ENCODE measurements at places on chromosomes 1 and 21.

GRCh38 chr1:27341525-27342252, at the start of gene SYTL1:
Gene SYTL1, plus strand, starts transcription at chr1:27342022. Its CDS starts 3,313 bp downstream, at chr1:27345335.
- DNase-seq = peak; percentile 78

GRCh38 chr1:154741741-154742495, 128.2 kb downstream of the KCNN3 start:
- DNase-seq = no peak

- peak; percentile 66 for DNase-seq
Measured at GRCh38 chr21:29332461-29333362, 34.0 kb downstream of the BACH1 start.

GRCh38 chr1:232339073-232339472, 290.9 kb downstream of the SIPA1L2 start:
- DNase-seq = no peak

GRCh38 chr1:206583707-206584648, 28.3 kb downstream of the EIF2D start:
- DNase-seq = peak; percentile 33

DNA sequence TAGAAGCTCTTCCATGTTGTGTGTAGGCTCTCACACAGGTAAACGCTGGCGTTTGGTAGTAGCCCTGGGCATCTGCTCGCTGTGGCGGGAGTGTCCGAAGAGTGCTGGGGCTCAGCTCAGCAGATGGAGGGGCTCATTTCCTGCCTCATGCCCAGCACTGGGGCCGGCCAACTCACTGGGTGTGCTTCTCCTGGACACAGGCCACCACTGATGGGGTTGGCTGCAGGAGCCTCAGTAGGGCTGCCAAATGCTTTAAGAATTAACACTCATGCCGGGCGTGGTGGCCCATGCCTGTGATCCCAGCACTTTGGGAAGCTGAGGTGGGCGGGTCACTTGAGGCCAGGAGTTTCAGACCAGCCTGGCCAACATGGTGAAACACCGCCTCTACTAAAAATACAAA, 20.9 kb downstream of the UQCRHL start:
- DNase-seq = peak; percentile 65

DNA sequence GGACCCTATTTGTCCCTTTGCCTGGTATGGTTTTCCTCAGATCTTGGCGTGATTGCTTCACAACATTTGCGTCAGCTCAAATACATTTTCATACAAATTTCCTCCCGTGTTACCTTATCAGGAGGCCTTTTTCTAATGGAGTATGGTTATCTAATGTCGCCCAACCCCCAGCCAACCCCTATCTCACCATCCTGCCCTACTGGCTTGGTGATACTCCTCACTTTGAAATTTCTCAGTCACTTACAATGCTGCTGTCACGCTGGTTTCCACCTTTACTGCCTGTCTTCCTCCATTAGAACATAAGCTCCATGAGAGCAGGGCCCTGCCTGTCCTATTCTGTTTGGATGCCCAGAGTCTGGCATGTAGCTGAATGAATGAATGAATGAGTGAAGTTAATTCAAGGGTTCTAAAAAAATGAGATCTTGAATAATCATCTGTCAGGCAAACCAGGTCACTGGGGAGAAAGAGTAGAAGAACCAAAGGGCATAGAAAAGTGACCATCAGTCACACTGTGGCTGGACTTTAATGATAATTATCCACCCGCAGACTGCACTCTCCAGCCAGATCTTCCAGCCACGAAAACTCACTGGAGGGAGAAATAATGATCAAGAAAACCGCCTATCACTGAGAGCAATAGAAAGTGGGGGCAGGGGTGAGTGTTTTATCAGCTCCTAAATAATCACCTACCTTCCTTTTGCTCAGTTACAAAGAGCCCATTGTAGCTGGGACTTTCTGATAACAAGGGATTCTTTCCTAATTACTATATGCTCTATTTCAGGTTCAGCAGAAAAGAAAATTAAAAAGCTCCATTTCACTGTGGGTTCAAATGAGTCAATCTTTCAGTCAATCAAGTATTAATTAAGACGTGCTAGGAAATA, 21.3 kb downstream of the KIAA0040 start:
- DNase-seq = no peak

DNA sequence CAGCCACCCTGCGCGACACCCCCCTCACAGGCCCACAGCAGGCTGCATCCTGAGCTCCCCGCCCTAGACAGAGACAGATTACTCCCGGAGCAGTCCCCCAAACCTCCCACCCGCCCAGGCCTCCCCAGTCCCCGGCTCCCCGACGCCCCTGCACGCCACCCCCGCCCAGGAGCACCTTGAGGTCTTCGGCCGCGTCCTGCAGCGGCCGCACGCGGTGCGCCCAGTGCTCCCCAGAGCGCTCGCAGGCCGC, 731 bp downstream of the TRIM11 start:
- DNase-seq = no peak

DNA sequence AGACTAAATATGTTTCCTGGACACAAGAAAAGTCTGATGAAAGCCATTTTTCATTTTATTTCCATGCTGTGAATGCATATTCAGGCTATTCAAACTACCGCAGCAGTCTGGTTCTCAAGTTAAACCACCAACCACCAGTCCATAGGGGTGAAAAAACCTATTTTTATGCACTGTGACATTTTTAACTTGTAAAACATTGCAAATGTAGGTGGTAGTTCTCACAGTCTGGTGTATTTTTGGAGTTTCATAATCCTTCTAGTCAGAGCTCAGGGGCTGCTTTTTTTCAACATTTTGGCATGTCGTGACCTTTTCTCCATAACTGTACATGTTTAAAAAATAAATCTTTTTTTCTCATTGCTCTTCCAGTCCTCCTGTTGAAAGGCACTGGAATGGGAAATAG, 907.6 kb upstream of the ADGRL2 start:
- DNase-seq = no peak

DNA sequence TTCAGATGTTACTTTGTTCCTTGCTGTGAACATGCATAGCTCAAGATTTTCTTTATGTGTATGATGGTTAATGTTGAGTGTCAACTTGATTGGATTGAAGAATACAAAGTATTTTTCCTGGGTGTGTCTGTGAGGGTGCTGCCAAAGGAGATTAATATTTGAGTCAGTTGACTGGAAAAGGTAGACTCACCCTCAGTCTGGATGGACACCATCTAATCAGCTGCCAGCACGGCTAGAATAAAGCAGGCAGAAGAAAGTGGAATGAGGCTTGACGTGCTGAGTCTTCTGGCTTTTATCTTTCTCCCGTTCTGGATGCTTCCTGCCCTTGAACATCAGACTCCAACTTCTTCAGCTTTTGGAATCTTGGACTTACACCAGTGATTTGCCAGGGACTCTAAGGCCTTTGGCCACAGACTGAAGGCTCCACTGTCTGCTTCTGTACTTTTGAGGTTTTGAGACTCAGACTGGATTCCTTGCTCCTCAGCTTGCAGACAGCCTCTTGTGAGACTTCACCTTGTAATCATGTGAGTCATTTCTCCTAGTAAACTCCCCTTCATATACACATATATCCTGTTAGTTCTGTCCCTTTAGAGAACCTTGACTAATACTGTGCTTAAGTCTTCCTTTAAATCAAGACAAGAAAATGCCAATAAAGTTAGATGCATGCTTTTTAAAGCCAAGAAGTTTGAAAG, 626.6 kb downstream of the KCNT2 start:
- peak; percentile 83 for DNase-seq

GRCh38 chr1:222240536-222241181, 307.2 kb downstream of the HHIPL2 start:
- DNase-seq = peak; percentile 33

- DNase-seq = no peak
Measured at GRCh38 chr1:25715888-25716287, 84.1 kb upstream of the SELENON start.

DNA sequence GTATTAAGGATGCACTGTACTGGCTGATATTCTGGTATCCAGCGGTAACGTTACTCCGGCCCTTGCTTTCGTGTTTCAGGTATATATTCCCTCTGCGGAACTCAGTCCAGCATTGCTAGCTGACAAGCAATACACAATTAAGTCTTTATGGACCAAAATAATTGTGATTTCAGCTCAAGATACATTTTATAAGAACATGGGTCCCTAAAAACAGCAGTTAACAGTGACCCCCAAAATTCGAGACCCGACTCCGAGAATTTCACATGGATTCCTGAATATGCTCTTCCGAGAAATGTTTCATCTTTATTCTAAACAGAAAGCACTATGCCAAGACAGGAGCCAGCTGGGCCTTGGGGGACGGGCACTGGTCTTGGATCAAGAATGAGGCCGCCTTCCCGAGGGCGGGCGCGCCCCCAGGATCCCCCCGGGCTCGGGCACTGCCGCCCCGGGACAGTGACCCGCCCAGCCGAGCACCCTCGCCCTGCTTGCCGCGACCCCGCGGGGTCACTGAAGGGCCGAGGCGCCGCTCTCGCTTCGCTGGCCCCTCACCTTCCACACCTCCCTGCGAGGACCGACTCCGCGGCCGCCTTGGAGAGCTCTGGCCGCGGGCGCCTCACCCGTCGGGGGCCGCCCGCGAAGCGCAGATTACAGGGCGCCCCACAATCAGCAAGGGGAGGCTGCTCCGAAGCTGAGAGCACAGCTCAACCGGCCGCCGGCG, 610 bp downstream of the SCYL3 start:
- DNase-seq = no peak

- DNase-seq = no peak
Measured at GRCh38 chr1:242873661-242874060, 349.2 kb upstream of the PLD5 start.

DNA sequence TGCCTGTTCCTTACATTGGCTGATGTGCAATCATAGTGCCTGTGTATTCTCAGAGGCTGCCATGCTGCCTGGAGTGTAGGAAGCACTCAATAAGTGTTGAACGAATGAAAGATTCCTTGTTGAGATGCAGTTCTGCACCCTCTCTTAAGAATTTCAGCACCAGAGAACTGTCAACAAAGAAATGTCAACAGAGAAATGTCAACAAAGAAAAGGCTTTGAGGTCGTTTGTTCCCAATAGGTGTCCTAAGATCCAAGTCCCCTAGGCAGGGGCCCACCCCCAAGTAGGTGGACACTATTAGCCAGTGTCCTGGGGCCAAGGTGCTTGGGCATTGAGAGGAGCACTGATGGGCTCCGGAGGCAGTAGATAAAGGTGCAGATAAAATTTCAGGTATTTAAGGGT, 12.6 kb downstream of the KCND3 start:
- DNase-seq = no peak

- no peak for DNase-seq
Measured at GRCh38 chr1:169427081-169427641, at the start of gene CCDC181. Gene CCDC181, minus strand, starts transcription at chr1:169427474. Its CDS starts 2,547 bp downstream, at chr1:169424927.

DNA sequence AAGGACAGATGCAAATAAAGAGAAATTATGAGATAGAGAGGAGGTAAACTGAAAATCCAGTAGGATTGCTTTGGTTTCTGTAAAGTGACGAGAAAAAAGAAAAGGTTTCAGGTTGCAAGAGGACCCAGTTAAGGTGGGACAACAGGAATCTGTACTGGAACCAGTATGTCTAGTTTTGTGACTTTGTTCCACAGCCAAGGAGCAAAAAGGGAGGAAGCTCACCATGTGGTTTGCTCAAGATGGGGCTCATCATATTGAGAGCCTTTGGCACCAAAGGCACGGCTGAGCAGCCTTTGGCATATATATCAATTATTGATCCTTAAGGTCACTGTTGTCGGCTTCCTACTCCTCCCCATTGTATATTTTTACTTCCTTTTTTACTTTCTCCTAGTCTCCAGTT, 1.8 kb upstream of the ZDHHC18 start:
- DNase-seq = no peak

- DNase-seq = peak; percentile 6
Measured at GRCh38 chr1:185512442-185512841, 195.4 kb upstream of the IVNS1ABP start.

GRCh38 chr1:212368073-212368484, 46.6 kb downstream of the PACC1 start:
- DNase-seq = peak; percentile 48

Data from NCI-H226 (cell line).